Stimulated activated CD4-positive, alpha-beta T cell treated with anti-CD3 and anti-CD28 coated beads, Interleukin-4, amount 100 ng/mL, for 4 hours (primary cell): ENCODE measurements at places on chromosomes 3 and 15.

DNA sequence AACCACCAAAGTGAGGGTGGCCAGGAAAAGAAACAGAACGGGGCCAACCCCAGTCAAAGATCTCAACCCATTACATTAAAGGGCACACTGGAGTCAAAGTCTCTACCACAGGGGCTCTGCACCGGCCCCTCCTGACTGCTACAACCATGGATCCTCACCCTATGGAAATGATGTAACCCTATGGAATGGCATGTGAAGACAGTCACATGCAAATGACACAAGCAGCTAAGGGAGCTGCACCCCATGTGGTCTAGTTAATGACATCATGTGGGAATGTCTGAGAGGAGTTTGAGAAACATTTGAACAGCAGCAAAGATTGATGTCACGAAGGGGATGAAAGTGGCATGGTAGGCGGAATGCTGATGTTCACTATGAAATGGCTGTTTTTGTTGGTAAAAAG lies 298.2 kb upstream of the SLCO3A1 start:
- no peak for DNase-seq

GRCh38 chr3:117842086-117842485 lies 1132.5 kb downstream of the TUSC7 start:
- no peak for DNase-seq

DNA sequence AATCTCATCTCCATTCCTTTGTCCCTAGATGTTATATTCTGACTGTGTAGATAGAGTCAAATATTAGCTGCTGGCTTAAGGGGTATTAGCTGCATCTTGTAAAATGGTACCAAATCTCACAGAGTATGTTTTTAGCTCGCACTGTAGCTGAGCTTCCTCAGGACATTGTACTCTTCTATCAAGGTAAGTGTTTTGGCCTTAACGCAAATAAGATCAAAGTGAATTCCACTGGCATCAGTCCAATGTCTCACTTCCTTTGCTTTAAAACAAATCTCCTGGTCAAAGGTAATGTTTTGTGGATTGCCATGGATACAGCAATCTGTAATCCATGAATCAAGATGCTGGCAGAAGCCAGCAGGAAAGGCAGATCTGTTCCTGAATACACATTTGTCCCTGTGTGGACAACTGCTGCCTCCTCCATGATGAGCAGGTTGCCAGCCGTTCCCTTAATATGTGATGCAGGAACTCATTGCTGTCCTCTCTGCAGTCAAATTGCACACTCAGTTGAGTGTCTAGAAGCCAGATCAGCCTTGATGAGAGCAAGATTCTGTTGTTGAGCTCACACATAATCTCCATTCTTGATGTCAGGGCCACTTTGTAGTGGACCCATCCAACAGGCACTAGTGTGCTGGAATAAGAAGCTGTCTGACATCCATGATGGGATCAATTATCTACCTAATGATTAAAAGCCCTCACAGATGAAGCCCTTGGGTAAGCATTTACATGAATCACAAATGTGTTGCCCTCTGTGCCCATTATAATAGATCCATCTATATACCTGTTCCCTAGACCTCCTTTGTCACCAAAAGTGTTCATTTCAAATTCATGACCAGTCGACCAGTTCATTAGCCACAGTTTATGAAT lies 96.6 kb upstream of the AGTR1 start:
- DNase-seq = no peak

DNA sequence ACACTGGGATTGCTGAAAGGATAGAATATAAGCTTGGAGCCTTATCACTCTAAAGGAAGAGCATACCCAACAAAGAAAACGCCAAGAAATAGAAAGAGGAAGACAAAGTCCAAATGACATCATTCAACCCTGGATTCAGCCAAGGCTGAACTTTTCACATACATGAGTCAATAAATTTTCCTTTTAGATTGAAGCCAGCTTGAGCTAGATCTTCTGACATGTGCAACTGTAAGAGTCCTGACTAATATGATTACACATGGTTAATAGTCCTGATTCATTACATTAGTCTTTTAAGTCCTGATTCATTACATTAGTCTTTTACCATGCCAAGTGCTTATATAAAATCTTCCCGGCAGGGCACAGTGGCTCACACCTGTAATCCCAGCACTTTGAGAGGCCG lies 13.6 kb upstream of the DENND6A start:
- DNase-seq = no peak

DNA sequence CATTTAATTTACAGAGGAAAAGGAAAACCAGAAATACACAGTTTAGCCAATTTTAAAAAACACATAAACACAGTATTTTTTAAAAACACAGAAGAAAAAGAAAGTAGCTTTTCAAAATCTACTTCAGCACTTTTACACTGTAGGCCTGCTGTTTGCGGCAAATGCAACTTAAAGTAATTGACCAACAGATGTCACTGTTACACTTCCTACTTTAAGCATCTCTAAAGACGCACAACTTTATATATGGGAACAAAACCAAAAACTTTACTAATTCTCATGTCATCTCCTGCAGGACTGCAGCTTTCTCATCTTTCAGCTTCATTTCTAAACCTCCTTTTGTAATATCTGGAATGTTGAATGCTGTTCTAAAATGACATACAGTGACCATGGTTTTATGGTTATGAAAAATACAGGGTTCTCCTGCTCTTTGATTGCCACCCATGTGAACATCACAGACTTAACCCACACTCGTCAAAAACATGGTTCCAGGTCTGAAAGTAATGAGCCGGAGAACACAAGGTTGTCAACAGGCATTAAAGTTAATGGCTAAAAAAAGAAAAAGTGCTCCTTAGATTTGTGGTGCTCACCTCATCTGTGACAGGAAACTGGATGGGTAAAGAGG lies 107.9 kb downstream of the FMN1 start:
- no peak for DNase-seq

DNA sequence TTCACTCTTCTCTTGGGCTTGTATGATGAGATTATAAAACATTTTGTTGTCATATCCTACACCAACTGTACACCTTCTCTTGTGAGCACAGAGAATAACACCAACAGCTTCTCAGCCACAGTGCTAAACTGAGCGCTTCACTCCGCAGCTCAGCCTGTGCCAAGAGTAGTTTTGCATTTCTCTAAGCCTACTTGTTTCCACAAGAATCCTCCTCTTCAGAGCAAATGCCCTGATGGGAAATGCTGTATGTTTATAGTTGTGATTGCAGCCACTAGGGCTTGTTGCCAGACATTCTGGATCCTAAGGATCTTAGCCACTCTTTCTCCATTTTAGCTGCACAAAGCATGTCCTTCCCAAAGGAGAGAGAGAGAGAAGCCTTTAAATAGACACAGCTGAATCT lies 138.8 kb upstream of the PLXND1 start:
- no peak for DNase-seq

DNA sequence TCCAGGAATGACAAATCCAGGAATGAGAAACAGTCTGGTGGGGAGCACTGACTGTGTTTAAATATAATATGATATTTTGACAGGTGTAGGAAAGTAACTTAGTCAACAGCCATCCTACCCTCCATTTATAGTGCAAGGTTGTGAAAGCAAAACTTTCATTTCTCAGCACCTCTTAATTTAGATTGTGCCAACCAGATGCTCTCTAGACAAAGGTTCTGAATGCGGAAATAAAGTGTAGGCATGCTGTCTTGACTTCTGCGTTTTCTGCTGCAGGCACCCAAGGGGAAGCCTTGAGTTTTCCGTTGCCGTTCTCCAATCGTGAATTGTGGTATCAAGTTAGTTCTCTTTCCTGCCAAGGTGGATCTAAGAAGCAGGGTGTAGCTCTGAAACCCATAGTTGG lies 261.9 kb upstream of the SUCLG2 start:
- DNase-seq = no peak

GRCh38 chr3:52771334-52771681 lies 568 bp upstream of the NEK4 start:
- DNase-seq = no peak

- peak; percentile 36 for DNase-seq
Measured at GRCh38 chr3:138946663-138947494, at the start of the genes FOXL2 and FOXL2NB. Gene FOXL2 (minus strand): TSS chr3:138947137. CDS start chr3:138946722, 415 bp downstream. Gene FOXL2NB (plus strand): TSS chr3:138947217. CDS start chr3:138947365, 148 bp downstream.

DNA sequence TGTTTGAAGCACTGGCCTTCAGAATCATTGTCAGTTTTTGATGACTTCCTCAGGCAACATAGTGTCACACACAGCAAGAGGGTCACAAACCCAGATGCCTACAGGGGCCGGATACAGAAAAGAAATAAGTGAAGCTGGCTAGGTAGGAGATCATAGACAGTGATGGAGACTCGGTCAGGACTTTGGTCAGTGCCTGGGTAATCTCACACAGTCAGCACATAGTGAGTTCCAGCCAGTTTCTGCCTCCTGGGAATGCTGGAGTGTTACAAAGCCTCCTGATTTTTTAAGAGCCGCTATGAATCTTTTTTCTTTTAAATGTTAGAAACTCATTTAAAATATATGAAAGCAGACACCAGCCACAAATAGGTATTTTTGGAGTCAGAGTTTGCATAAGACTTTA lies 399.1 kb downstream of the IL5RA start:
- no peak for DNase-seq

DNA sequence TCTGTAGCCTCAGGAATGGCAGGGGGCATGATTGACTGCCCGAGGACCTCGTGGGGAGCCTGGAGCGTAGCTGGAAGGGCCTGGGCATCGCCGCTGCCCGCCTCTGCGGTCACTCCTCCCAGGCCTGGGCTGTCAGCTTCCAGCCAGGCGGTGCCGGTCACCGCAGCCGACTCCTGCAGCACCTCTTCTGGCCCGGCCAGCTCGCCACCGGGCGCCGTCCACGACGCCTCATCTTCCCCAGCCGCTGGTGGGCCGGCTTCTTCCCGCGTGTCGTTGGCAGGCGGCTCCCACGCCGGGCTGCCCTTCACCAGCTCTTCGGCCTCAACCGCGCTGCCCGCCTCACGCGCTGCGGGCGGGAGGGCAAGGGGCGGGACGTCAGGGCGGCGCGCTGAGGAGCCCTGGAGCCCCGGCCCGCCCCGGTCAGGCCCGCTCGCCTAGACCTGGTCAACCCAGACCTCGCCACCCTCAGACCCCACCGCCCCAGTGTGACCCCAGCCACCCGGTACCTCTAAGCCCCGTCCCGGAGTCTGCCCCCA lies 1.0 kb downstream of the CSPG5 start:
- no peak for DNase-seq

GRCh38 chr15:53565721-53566120 lies 193.7 kb downstream of the WDR72 start:
- no peak for DNase-seq

GRCh38 chr15:47301481-47301880 lies 415.8 kb upstream of the SEMA6D start:
- no peak for DNase-seq

DNA sequence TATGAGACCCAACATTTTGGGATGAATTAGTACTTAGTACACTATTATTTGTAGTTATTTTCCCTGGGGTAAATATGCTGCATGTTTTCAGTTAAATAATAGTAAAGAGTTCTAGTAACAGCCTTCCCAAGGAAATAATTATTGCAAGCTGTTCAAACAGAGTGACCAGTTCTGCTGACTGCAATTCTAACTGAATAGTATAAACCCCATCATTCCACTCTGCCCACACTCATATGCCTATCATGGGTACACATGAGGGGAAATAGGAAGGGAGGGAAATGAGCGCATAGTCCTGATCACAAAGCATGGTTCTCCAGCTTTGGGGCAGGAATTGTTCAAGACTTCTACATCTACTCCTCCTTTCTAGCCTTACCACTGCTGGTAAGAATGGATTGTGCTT lies 18.7 kb downstream of the UQCC5 start:
- no peak for DNase-seq

- no peak for DNase-seq
Measured at GRCh38 chr3:141225939-141226338, 5.7 kb upstream of the PXYLP1 start.

- no peak for DNase-seq
Measured at GRCh38 chr3:26682406-26682805, 59.8 kb downstream of the LRRC3B start.

GRCh38 chr3:152733584-152734119 lies 101.3 kb upstream of the P2RY1 start:
- DNase-seq = no peak

GRCh38 chr3:51243924-51244323 lies 141.2 kb upstream of the MANF start:
- no peak for DNase-seq

- no peak for DNase-seq
Measured at GRCh38 chr3:172209333-172210321, 170.2 kb downstream of the FNDC3B start.

GRCh38 chr3:58784888-58785287 lies 118.3 kb upstream of the FAM3D start:
- no peak for DNase-seq

DNA sequence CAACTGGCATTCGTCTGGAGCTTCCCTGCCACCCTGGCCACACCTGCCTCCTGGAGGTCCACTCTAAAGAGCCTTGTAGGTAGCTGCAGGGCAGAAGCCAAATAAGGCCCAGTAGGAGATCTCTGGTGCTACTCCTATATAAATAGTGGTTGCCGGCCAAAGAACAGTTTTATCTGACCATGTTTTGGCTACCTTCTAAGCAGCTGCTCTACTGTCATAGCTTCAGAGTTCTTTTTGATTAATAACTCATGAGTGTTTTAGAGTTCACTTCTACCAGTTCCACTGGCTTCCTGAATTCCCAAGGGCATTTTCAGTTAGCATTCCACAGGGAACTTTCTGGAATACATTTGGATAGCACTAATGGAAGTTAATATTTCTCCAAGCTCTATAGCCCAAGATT lies 154.6 kb downstream of the B3GALNT1 start:
- no peak for DNase-seq

- DNase-seq = no peak
Measured at GRCh38 chr15:28107111-28107903, 8.2 kb upstream of the OCA2 start.

DNA sequence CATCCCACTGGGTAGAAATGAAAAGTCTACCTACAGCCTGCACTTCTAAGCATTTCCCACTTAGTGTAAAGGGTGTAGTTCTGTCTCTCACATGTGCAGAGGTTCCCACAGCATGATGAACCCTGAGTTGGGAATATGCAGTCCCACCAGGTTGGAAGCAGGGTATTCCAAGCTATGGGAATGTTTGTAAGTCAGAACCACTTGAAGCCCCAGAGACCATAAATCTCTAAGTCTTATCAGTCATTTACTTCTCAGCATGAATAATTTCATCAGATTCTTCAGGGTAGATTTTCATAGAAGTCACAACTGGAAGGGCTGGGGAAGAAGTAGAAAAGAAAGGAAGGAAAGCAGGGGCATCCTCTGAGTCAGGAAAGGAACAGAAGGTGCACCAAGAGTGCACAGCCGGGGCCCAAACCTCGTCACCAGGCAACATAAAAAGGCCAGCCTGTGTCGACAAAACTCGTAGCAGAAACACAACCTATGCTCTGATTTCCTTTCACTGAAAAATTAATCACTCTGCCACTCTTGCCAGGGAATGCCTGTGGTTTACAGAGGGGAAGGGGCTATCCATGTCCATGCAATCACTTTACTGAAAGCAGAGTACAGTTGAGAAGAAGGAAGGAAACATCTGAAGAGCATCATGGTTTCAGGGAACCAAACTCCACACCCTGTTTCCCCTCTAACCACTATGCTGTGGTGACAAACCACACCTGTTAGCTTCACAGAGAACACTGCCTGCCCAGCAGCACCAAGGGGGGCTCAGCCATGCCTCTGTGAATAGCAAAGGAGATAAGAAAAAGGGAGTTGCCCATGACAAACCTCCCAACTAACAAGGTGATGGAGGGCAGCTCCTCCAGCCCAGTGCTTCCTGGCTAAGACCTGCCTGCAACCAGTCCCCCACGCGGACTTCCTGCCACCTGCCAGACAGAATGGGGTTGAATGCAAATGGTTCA lies 40.5 kb downstream of the SH3BP5 start:
- no peak for DNase-seq

- no peak for DNase-seq
Measured at GRCh38 chr15:95662638-95663037, 667.9 kb upstream of the NR2F2 start.

GRCh38 chr3:47291158-47291753 lies 8.5 kb downstream of the KLHL18 start:
- no peak for DNase-seq
